COLO829 (cell line): ENCODE measurements at places on chromosomes 1 and 21.

GRCh38 chr1:245277276-245277675 is 122.5 kb downstream of the KIF26B start:
- DNase-seq: no peak

- DNase-seq: no peak
Measured at GRCh38 chr21:26191609-26192008, 21.0 kb upstream of the APP start.

DNA sequence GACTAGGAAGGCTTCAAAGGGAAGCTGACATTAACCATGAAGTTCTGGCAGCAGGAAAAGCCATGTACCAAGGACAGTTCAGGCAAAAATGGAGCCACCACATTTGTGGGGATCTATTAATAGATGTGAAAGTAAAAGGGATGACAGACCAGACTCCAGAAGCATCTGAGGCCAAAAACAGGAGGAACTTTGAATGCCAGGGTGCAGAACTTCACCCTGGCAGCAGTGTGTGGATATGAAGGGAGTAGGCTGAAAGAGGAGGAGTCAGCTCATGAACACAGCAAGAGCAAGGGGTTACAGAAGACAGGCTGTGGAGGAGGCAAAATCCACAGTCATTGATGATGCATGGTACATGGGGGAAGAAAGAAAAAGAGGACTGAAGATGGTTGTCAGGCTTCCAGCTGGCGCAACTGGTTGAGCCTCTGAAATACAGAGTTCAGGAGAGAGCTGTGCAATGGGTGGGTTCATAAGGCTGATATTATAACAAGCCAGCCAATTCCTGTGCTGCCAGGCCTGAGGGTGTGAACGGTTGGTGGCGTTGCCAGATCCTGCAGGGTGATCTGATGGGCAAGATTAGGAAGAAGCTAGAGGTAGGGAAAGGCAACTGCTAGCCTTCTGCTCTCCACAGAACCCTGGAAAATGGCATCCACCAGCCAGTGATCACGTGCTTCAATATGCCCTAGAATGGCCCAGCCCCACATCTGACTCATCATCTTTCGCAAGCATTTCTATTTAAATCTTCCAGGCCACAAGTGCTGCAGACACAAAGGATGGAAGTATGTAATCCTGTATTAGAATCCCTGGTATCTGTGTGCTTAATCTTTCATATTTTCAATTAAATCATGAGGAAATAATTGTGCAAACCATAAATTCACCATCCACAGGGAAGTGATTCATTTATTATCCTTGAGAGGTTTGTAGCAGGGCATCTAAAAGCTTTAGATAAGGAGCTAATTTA is 81.9 kb downstream of the SLC25A24 start:
- DNase-seq: no peak

DNA sequence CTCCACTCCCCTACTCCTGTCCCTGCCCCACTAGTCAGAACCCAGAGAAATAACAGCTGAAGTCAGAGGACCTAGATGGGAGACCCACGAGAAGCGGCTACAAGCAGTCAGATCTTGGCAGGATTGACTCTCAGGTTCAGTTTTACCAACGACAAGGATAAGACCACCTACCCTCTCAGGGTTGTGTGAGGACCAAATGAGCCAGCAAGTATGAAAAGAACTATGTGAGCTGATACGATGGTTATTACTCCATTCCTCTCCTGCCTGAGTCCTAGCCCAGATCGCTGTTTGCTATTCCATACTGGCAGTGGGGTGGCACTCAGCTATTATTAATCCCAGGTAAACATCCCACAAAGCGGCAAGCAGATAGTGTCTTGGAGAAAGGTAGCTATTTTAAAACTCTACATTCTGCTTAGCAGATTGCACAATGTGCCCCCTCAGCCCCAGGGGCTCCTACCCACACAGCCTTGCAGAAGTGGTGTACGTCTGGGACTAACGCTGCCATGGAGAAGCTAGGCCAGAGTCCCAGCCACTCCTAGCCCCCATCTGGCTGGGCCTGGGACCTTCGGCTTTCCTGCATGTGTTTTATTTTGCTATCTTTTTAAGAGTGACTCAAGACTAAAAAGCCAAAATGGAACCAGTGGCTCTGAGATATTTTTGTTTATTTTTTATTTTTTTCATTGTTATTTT is 58.9 kb downstream of the CD46 start:
- DNase-seq: no peak

DNA sequence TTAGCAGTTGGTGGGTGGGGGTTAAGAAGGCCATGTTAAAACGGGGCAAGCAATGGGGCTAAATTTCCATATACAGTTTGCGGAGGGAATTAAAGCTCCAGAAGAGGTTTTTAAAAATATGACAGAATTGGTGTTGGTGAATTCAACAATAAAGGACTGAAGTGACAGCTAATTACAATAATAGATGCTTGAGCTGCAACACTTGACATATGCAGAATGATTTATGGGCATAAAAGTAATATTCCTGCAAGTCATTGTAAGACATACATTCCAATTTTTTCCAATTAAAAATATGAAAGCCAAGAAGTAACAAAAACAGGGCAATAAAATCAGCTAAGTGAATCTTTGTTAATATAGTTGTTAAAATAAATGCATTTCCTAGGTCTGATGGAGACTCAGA is 202.2 kb upstream of the MAP1LC3C start:
- no peak for DNase-seq

GRCh38 chr1:235697508-235697907 is 47.9 kb upstream of the GNG4 start:
- DNase-seq: no peak

- no peak for DNase-seq
Measured at GRCh38 chr1:228030451-228031201, 23.8 kb downstream of the WNT3A start.

DNA sequence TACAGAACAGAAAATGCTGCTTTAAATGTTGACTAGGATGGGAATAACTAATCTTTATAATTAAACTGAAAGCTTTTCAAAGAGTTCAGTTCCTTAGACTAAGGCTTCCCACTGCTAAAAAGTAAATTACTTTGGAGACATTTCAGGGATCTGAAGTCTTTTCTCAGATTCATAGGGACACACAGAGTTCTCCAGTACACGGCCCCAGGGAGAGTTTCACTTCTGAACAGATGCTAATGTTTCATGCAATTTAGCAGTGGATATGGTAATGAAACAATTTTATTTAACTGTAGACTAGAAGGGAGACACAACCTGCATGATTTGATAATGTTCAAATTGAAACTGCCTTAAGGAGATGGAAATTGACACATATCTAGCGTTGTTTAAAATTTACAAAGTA is 1282.6 kb downstream of the NCAM2 start:
- no peak for DNase-seq

DNA sequence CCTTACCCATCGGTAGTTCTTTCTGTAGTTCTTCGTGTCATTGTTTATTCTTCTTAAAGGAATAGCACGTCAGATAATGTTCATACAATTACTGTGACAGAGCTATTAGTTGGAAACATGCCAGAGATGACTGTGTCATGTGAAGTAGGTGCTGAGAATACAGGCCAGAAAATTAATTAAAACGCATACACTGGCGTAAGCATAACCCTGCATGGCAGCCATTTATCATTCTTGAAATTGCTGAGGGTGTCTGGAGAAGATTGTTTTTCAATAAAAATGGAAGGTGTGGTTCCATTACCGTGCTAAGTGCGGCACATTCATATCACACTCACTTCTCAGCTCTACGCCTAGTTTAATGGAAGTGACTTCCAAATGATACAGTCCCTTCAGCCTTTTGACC is 7.8 kb downstream of the ETS2 start:
- no peak for DNase-seq

- DNase-seq: peak; percentile 76
Measured at GRCh38 chr1:201376464-201377374, 761 bp downstream of the TNNT2 start.

GRCh38 chr1:39696448-39696847 is 5.2 kb upstream of the HPCAL4 start:
- DNase-seq: no peak

DNA sequence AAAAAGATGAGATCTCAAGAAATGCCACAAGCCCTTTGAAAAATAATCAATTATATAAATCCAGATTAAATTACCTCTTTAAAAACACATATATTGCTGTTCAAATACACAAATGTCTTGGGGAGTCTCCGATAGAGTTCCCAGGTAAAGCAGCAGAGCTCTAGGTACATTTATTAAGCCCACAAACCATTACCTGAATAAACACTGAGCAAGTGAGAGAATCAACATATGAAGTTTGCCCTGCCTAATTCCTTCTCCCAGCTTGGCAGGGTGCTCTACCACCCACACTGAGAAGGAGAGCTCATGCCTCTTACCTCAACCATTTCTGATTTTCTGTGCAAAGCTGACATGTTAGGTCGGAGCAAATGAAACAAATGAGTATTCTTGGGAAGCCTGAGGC is 402.4 kb downstream of the KCNH1 start:
- DNase-seq: no peak

GRCh38 chr21:30320215-30320614 is at the start of gene KRTAP26-1:
KRTAP26-1 (minus strand) TSS chr21:30320315; CDS start chr21:30320035, 280 bp downstream.
- no peak for DNase-seq

- DNase-seq: peak; percentile 11
Measured at GRCh38 chr1:172671591-172671990, 12.7 kb downstream of the FASLG start.

DNA sequence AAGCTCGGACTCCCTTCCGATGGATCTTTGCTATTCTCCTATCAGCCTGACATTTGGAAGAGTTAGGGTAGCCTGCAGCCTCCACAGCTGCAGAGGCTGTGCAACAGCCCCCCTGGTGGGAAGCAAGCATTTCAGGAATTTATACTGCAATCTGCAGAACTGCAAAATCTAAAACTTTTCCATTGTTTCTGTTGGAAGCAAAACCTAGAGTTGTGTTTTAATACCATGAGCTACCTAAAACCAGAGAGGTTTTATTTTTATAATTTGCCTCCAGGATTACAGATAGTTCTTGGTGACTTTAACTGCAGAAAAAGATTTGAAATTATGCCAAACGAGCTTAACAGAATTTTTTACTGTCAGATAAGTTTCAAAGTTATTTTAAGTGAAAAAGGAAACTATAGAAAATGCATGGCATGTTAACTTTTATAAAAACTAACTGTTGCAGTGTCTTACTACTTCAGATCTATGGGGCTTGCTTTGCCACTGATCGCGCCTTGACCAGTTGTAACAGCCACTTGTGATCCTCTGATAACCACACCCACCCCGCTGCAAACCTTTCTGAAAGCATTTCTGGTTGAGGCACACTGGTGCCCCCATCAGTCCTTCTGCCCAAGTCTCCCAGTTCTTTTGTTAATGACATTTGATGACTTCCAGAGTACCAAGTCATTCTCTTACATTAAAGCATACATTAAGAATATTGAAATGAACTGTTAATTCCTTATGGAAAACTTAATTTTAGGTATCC is 64.8 kb downstream of the PRDM2 start:
- DNase-seq: no peak

- peak; percentile 16 for DNase-seq
Measured at GRCh38 chr1:161952607-161953172, 71.0 kb downstream of the OLFML2B start.

GRCh38 chr1:225944951-225945350 is 3.9 kb upstream of the LEFTY2 start:
- no peak for DNase-seq

GRCh38 chr1:1782399-1783221 is 4.3 kb upstream of the NADK start:
- no peak for DNase-seq

DNA sequence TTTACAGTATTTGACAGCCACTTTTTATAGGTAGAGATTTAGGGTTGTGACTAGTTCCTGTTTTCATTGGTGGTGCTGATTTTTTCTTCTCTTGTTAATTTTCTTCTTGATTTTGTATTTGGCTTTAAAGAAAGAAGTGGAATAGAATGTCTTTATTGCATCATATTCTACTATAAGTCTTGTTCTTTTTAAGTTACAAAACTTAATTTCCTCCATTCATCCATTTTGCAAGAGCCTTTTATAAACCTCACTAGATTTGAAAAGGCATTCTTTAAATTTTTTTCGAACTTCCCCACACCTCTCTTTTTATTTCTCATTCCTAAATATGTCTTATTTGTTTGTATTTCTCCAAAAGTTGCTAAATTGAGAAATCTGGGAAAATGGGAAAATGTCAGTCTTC is 1368.6 kb upstream of the ADGRL4 start:
- DNase-seq: no peak

- DNase-seq: peak; percentile 35
Measured at GRCh38 chr1:88061492-88062177, 622.4 kb upstream of the PKN2 start.

DNA sequence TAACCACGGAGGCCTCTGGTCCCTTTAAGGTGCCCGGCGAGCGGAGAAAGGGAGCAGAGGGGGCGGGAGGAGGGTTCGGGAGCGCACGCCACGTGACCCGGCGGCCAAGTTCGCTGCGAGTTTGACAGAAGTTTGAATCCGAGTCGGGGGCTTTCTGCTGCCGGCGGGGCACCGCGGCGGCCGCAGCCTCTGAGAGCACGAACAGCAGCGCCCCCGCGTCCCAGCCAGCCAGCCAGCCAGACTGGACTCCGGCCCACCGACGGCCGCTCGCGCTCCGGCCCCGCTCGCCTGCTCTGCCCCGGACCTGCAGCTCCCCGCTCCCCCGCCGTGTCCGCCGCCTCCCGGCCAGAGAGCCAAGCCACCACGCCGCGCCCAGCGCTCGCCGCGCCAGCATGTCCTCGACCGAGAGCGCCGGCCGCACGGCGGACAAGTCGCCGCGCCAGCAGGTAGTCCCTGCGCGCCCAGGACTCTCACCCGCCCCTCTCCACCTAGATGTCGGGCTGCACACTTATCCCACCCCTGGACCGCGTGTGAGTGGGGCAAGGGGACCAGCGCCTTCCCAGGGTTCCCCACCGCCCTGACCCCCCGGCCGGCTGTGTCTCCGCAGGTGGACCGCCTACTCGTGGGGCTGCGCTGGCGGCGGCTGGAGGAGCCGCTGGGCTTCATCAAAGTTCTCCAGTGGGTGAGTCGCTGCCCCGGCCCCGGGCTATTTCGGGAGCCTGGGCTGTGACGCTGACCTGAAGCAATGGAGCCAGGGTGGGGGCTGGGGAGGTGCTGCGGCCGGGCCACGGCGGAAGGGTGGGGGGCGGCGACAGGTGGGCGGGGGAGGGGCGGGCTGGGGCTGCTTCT is at the start of gene SYPL2:
Gene SYPL2, plus strand, starts transcription at position 95 of the 849 bp plus-strand sequence. Its CDS starts 298 bp downstream, at position 393.
- no peak for DNase-seq

DNA sequence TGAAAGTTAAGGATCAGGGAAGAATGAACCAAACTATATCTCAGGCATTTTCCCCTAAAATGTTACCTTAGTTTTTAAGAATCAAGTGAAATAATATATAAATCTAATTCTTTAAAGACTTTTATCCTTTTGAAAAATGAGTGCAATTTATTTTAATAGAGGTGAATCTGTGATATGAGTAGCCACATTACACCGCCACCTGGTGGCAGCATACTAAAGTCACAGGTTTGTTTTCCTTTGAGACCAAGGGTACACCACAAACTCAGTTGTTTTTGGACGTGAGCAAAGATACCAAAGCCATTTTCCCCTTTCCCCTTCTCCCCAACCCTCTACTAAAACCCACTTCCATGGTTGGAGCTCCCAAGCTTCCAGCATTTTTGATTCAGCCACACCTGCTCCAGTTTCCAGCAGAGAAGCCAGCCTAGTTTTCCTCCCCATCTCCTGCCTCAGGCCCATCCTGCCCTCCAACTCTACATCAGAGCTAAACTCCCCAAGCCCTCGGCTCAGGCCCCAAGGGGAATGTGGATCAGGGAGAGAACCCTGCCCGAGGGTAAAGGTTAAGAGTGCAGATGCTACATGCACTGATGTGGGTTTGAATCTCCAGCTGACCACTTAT is 22.9 kb upstream of the LDLRAP1 start:
- peak; percentile 62 for DNase-seq
